Brain (organoid and tissue), 16 donors: ENCODE measurements at places on chromosomes 13 and 19.

- DNase-seq: no peak
These were observed 34.4 kb downstream of the WDFY2 start for GRCh38 chr13:51618626-51619025.

DNA sequence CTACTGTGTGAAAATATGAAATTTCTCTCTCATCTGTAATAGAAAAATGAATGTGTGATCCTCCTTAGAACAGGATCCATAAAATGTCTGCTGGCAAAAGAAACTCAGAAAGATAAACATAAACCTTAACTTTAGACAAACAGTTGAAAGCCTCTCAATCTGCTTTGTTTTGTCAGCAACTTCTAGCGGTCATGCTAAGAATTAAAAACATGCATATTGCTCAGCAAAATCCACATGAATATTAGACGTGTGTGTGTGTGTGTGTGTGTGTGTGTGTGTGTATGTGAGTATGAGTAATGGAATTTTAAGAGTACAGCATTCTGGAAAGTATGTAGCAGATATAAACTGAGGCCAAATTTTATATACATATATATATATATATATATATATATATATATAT is 1779.2 kb upstream of the MIR17HG start:
- DNase-seq: no peak

DNA sequence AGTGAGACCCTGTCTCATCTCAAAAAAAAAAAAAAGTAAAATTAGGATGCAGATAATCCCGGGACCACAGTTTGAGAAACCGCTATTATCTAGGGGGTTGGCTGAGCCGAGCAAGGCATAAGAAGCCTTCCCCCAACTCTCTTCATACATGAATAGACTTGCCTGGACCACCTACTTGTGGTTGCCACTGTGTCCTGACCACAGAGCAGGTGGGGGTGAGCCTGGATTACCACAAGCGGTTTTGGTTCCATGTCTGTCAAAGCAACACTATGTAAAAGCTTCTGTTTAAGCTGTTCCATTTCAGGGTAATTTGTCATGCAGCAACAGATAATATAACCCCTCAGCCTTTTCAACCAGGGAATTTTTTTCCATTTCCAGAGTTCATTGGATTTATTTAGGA is 3.3 kb upstream of the NAPA start:
- no peak for DNase-seq

- DNase-seq: peak; percentile 68
These were observed 19.9 kb downstream of the ZSWIM9 start for GRCh38 chr19:48190288-48190884.

GRCh38 chr13:97234236-97234635 is 12.1 kb downstream of the MBNL2 start:
- no peak for DNase-seq

GRCh38 chr19:30084390-30084819 is 142.4 kb downstream of the URI1 start:
- no peak for DNase-seq

DNA sequence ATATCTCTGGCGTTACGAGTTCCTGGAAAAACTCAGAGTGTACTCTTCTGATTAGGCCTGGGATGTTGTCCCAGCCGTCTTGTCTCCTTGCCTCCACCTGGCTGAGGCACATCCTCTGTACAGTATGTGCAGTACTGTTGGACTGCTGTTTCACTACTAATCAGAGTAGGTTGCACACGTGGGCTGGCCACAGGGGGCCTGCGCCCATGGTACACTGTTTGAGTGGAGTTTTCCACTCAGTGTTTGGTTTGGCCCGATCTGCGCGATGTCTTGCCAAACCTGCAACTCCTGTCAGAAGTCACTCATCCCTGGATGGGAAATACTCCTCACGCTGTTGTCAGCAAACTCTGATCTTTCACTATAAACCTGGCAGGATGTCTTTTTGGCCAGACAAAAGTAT is 189.6 kb upstream of the CSNK1A1L start:
- DNase-seq: no peak

- no peak for DNase-seq
These were observed at the start of gene TSPAN16 for GRCh38 chr19:11295665-11296245. Gene TSPAN16 (plus strand): TSS chr19:11296160. CDS start chr19:11296298, 138 bp downstream.

GRCh38 chr13:112069845-112070251 is 2.9 kb downstream of the SOX1 start:
- no peak for DNase-seq
